Left ventricle myocardium inferior (tissue), 1 donor: ENCODE measurements at places on chromosomes 6 and 20. TPM values are rescaled to one million over a fixed set of nuclear protein-coding genes. Genes with fewer than 3 reads are reported as not detected.

- no peak overlapping the region for H3K4me3 ChIP-seq
- DNase-seq: no peak
- H3K27ac ChIP-seq: no peak overlapping the region
- no peaks in the 10 kb centered on the region for H3K4me1 ChIP-seq
Observed at GRCh38 chr20:47455133-47456040, 46.3 kb upstream of the NCOA3 start.

GRCh38 chr6:99822741-99823512 lies 171.1 kb downstream of the MCHR2 start:
- no peaks in the 10 kb centered on the region for H3K36me3 ChIP-seq
- H3K27me3 ChIP-seq: peaks cover 40% of the 10 kb centered on the region
- no peaks in the 10 kb centered on the region for H3K4me1 ChIP-seq
- H3K4me3 ChIP-seq: no peak overlapping the region
- no peak for DNase-seq

DDO gene
- total RNA-seq: 37.6 TPM

- DNase-seq: no peak
- no peak overlapping the region for H3K4me3 ChIP-seq
- H3K4me1 ChIP-seq: peaks cover 5% of the 10 kb centered on the region
- H3K36me3 ChIP-seq: no peaks in the 10 kb centered on the region
- peaks cover 17% of the 10 kb centered on the region for H3K27me3 ChIP-seq
Observed at GRCh38 chr20:19314621-19315020, 102.2 kb downstream of the SLC24A3 start.

DNA sequence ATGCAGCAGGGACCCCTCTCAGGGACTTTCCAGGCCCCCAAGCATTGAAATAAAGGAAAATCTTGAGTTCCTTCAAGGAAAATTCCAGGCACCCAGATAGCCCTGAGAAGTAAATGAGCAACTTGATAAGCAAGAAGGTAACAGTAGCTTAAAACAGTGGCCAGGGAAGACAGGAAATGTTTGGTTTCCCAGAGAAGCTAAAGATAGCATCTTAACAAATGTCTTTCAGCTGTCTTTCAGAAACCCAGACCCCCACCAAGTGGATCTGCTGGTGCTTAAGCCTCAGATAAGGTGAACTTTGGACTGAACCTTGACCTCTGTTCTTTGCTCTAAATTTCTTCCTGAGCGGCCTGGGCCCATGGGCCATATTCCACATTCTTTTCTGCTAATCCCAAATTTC lies 117.8 kb upstream of the CST7 start:
- no peak overlapping the region for H3K4me3 ChIP-seq
- no peak for DNase-seq
- no peak overlapping the region for H3K27ac ChIP-seq
- no peaks in the 10 kb centered on the region for H3K36me3 ChIP-seq

DNA sequence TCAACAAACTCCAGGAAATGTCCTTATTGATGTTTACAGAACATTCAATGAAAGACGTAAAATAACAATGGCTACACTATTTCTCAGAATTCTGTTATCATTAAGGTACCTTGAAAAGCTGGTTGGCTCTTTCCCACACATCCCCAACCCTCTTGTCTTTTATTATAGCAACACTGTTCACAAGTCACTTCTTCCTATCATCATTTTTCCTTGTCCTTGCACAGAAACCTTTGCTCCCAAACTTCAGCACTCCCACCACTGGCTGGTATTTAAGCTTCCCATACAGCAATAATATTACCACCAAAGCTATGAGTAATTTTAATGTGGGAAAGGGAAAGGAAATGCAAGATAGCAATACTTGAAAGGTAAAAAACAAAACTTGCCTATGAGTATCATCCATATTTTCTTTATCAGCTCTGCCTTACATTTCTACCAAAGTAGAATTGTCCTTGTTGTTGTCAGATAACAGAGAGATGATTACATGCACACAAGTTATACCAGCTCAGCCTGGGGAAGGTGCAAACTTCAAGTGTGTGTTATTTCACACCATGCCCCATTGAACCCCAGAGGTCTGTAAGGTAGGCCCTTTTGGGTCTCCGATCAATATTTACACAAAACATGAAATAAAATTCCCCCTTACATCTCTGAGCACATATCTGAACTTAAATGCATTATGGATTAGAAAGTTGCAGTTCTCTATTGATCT lies 32.2 kb downstream of the ARHGAP18 start:
- no peak overlapping the region for H3K4me3 ChIP-seq
- DNase-seq: no peak
- H3K27ac ChIP-seq: no peak overlapping the region
- H3K36me3 ChIP-seq: no peaks in the 10 kb centered on the region
- no peaks in the 10 kb centered on the region for H3K27me3 ChIP-seq

GRCh38 chr6:5764401-5764955 lies 242.2 kb downstream of the NRN1 start:
- DNase-seq: peak; percentile 50
- H3K27ac ChIP-seq: peak overlapping the region; percentile 91
- H3K36me3 ChIP-seq: no peaks in the 10 kb centered on the region
- no peaks in the 10 kb centered on the region for H3K27me3 ChIP-seq
- H3K4me1 ChIP-seq: peaks cover 47% of the 10 kb centered on the region

DNA sequence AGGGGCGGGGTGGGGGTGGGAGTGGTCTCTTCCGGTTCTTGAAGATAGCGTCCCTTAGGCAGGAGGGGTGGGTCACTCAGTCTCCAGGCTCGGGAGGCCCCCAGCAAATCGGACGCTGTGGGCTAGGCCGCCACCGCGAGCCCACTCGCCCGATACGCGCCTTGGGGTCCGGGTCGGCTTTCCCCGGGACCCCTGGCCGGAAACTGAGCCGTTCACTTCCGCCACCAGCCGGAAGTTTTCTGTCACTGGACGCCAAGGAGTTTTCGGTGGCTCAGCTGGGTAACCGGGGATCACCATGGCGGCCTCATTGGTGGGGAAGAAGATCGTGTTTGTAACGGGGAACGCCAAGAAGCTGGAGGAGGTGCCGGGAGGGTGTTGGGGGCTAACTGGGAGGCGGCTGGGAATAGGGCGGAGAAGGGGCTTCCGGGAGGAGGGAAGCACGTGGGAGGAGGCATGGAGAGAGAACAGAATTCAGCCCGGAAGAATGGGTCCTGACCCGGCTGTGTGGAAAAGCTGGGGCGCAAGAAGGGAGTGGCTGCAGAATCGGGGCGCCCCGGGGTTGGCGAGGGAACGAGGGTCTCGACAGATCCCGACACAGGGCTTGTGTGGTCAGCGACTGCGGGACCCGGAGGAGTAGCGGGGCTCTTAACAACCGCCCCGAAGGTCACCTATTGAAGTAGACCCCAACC lies at the start of gene ITPA:
Gene ITPA (plus strand): TSS at position 242 of the 689 bp plus-strand sequence. CDS start 54 bp downstream, at position 296.
- H3K27me3 ChIP-seq: no peaks in the 10 kb centered on the region
- peak within 1 kb of the TSS; percentile 88 for H3K27ac ChIP-seq
- peak; percentile 40 for DNase-seq
- H3K4me1 ChIP-seq: peaks cover 28% of the 10 kb centered on the region
- H3K4me3 ChIP-seq: peak within 1 kb of the TSS; percentile 80

DNA sequence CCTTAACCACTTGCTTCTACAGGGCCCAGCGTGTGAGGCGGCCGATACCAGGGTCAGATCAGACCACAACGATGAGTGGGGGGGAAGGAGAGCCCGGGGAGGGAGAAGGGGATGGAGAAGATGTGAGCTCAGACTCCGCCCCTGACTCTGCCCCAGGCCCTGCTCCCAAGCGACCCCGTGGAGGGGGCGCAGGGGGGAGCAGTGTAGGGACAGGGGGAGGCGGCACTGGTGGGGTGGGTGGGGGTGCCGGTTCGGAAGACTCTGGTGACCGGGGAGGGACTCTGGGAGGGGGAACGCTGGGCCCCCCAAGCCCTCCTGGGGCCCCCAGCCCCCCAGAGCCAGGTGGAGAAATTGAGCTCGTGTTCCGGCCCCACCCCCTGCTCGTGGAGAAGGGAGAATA lies 2.8 kb downstream of the RING1 start:
- no peak for DNase-seq
- no peaks in the 10 kb centered on the region for H3K27me3 ChIP-seq
- H3K4me3 ChIP-seq: no peak overlapping the region
- peaks cover 47% of the 10 kb centered on the region for H3K4me1 ChIP-seq
- H3K36me3 ChIP-seq: peaks cover 23% of the 10 kb centered on the region

DNA sequence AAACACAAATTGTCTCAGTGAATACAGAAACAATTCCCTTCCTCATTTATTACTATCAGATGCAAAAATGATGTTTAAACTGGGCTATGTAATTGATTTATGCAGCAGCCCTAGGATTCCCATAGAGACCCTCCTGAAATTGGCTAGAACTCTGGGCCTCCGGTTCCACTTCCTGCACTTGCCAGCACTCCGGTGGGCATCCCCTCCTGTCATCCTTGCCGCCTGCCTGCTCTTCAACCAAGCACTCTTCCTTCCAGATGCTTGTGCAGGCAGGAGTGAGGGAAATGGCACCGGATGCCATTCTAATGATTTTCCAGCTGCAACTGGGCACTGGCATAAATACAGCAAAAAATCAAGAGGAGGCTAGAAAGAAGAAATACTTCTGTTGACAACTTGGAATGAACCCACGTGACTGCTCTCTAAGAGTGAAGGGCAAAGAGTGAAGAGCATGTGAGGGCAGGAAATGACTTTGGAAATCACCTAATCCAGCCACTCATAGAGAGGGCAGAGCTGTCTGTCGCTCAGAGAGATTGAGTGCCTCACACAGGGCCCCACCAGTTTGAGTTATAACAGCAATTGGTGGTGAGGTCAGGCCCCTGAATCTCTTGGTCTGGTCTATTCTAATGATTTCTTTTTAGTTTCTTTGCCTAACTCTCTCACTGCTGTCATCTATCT lies 3.7 kb upstream of the NEDD9 start:
- no peak overlapping the region for H3K4me3 ChIP-seq
- no peak overlapping the region for H3K27ac ChIP-seq
- DNase-seq: no peak
- no peaks in the 10 kb centered on the region for H3K27me3 ChIP-seq
- H3K4me1 ChIP-seq: peaks cover 31% of the 10 kb centered on the region
